Brain (organoid and tissue), 16 donors: ENCODE measurements at places on chromosomes 3 and 15.

DNA sequence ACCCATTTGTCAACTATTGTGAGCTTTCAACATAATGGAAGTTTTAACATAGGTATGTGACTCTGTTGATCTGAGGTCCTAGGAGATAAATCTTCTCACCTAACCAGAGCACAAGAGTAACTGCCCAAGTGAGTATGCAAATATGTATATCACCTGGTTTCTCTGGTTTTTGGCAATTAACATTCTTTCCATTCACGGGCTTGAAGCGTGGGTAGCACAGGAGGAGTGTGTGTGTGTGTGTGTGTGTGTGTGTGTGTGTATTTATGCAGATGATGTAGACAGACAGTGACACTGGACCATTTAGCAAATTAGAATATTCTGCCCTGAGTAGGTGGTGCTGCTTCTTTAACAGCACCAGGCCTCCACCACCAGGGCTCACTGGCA is 15.0 kb downstream of the EPHB1 start:
- no peak for DNase-seq

DNA sequence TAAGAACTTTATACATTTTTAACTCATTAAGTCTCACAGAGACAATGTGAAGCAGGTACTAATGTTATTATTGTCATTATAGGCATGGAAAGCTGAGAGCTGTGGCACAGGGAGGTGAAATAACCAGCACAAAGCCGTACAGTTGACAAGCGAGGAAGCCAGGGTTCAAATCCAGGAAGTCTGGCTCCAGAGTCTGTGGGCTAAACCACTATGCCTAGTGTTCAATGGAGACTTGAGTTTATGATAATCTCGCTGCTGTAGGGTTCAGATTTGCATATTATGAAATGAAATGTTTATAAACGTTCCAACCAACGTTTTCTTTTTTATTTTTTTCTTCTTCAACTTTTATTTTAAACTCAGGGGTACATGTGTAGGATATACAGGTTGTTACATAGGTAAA is 60.0 kb downstream of the CHST2 start:
- no peak for DNase-seq

GRCh38 chr3:23875113-23875725 is 41.6 kb downstream of the NKIRAS1 start:
- DNase-seq: no peak

- no peak for DNase-seq
Measured at GRCh38 chr3:136852180-136852579, 9.8 kb upstream of the NCK1 start.

DNA sequence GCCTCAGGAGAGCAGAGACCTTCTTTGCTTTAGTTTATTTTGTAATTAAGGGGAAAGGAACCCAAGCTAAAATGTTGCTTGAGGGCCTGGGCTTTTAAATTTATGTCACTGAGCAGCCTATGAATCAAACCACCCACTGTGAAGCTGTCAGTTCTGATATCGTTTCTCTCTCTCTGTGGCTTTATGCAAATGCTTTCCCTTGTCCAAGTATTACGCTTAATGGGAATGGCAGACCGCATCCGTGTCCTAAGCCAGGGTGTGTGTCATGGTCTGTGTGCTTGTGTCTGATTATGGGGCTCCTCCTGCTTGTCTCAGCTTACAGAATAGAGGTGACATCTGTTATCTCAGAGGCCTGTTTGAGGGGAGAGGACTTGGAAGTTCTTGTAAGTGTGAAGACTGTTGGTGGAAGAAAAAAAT is 82.4 kb downstream of the EBLN2 start:
- DNase-seq: peak; percentile 68

- peak; percentile 48 for DNase-seq
Measured at GRCh38 chr3:149593418-149594160, 64.2 kb downstream of the WWTR1 start.

DNA sequence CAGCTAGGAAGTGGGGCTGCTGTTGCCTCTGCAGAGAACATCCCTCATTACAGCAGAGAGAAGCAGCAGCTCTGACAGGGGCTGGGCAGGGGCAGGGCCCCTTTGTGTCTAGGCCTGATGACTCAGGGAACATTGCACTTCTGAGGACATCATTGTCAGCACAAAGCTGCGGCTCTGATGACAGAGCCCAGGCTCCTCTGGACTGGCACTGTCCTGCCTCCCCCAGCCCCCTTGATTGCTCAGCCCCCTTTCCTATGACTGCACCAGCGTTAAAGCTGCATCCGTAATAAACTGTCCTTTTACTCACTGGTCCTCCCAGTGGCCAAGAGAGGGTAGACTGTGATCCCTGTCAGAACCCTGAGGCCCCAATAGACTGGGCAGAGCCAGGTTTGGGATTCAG is 18.3 kb downstream of the TRH start:
- peak; percentile 87 for DNase-seq

DNA sequence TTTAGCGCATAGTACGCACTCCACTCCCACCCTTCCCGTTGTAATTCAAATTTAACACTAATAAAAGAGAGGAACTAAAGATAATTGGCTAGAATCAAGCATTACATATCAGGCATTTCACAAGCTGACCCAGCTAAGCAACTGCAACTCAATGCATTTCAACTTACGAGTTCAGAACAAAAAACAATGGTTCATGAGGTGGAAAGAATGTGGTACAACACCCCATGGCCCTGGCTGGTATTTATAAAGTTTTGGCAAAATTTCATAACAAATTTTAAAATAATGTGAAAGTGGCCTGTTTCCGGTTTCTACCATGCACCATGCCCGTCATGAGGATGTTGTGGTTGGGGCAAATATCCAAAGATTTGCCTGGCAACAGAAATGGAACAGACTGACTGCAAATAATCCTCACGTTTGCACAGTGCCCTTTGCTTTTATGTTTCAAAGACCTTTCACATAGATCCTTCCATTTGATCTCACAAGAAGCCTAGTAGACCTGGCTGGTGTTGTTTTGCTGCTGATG is 455.3 kb upstream of the NR2F2 start:
- DNase-seq: no peak

GRCh38 chr3:171348121-171348520 is 112.1 kb downstream of the TNIK start:
- DNase-seq: no peak
